Activated naive CD8-positive, alpha-beta T cell treated with anti-CD3 and anti-CD28 coated beads, Interleukin-2, amount 10 ng/mL, durations not matched to agents 7 days and 5 days (primary cell): ENCODE measurements at places on chromosomes 6 and 20.

DNA sequence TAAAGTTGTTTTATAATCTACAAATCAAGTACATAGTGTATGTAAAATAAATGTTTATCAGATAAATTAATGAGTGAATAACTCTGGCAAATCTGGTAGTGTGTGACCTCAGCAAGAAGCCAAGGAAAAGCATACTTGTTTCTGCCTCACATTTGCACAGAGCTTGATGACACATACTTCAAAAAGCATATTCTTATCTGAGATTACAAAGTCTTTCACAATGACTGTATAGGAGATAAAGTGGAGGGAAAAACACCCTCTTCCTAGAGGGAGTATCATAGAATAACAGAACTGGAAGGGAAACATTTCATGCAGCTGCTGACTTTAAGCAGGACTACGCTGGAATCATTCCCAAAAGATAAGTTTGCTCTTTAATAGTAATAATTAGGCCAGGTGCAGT is 28.1 kb upstream of the AKAP7 start:
- no peak for DNase-seq

- DNase-seq, result no peak
Measured at GRCh38 chr6:10174056-10174455, 240.8 kb downstream of the TFAP2A start.

DNA sequence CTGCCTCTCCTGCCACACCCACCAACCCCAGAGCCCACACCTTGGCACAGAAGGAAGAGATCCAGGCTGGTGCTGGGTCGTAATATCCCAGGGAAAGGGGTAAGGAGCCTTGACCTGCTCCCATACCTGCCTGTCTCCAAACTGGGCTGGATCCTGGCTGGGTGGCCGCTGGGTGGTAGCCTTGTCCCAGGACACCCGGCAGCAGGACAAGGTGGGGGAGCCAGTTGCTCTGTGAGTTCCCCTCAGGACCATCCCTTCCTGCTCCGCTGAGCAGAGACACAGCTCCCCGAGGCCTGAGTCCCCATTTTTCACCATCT is 58.8 kb downstream of the UBE2V1 start:
- DNase-seq, result no peak

DNA sequence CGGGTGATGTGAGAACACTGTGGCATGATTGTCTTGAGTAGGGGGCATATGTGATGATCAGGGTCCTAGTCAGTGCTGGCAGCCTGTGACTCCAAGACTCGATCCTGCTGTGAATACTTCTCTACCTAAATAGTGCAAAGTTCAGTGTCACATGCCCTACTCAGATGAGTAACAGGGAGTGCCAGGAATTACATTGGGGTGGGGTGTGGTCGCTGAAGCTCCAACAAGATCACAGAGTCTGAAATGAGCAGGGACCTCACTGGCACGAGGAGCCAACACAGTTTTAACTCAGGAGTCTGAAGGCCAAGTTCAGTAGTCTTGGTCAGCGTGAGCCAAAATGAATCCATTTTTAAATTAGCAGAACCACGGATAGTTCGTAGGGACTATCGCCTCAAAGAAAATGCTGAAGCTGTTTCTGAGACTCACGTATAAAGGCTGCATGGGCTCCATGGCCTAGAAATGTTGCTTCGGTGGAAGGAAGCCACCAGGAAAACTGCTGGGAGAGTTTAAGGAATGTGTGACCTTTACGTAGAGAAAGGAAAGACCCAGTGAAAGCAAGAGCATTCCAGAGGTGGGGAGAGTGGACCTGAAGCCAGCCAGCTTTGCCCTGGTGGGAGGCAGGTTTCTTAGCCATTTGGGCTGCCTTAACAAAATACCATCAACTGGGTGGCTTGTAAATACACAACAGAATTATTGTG is 72.2 kb downstream of the RPP40 start:
- no peak for DNase-seq

GRCh38 chr6:124438546-124439065 is 523.6 kb upstream of the RNF217 start:
- no peak for DNase-seq

- DNase-seq, result no peak
Measured at GRCh38 chr6:118017301-118017848, 110.3 kb downstream of the SLC35F1 start.

DNA sequence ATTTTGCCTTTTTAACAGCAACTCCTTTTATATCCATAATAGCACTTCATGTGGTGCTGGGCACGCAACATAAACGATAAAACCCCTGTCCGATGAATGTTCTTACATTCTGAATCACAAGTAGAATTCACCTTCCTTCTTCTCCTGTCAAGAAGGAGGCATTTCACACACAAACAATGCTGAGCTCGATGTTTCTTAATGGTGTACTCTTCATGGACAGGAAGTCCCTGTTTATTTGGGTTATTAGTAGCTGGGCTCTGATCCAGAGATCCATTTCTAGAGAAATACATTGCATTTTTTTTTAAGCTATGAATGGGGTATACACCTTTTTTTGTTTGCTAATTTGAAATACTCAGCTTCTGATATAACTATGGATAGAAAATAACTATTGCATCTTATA is 82.4 kb downstream of the PPP1R3G start:
- DNase-seq, result no peak

GRCh38 chr6:130364224-130364780 is 1.5 kb upstream of the TMEM200A start:
- DNase-seq, result no peak

DNA sequence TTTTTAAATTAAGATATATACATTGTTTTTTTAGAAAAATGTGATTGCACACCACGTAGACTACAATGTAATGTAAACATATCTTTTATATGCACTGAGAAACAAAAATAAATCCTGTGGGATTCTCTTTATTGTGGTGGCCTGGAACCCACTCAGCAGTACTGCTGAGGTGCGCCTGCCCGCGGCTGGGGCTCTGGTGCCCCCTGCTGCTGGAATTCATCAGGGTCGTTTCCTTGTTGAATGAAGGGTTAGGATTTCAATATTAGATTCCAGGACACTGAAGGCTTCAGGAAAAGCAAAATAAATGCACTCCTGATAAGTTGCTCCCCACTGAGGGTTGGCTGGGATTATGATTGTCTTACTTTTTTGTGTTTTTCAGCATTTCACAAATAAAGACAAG is 175.8 kb upstream of the GGTLC1 start:
- DNase-seq, result peak; percentile 48

- no peak for DNase-seq
Measured at GRCh38 chr20:18695175-18695574, 107.3 kb downstream of the DTD1 start.

GRCh38 chr6:10312445-10312844 is 102.4 kb downstream of the TFAP2A start:
- DNase-seq, result no peak

GRCh38 chr20:60035486-60035885 is 77.3 kb downstream of the CDH26 start:
- DNase-seq, result no peak

DNA sequence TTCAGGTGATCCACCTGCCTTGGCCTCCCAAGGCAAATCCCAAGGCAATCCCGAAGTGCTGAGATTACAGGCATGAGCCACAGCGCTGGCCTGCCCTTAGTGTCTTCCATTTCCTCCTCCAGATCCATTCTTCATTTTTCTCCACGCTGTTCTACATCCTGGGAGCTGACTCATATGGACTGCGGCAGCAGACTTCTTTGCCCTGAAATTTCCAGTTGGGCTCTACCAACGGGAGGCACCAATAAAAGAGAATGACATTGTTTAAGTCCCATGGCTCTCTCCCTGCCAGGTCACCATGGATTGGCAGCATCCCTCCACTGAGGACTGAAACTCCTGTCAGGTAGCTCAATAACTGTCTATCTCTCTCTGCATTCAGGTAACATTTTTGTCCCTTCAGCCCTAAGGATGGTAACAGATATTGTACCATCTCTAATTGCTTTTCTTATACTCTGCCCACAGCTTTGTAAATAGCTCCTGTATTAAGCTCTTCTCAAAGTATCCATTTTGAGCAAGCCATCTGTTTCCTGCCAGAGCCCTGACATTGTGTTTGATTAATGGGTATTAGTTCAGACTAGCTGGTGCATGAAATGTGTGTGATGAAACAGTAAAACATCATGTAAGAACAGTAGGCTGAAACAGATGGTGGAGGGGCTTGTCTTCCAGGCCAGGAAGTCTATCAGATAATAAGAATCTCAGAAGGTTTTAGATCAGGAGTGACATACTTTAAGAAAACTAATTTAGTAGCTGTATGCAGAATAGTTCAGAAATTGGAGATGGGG is 3.6 kb downstream of the TBCC start:
- no peak for DNase-seq

GRCh38 chr20:4645621-4646020 is 76.1 kb upstream of the PRND start:
- no peak for DNase-seq

DNA sequence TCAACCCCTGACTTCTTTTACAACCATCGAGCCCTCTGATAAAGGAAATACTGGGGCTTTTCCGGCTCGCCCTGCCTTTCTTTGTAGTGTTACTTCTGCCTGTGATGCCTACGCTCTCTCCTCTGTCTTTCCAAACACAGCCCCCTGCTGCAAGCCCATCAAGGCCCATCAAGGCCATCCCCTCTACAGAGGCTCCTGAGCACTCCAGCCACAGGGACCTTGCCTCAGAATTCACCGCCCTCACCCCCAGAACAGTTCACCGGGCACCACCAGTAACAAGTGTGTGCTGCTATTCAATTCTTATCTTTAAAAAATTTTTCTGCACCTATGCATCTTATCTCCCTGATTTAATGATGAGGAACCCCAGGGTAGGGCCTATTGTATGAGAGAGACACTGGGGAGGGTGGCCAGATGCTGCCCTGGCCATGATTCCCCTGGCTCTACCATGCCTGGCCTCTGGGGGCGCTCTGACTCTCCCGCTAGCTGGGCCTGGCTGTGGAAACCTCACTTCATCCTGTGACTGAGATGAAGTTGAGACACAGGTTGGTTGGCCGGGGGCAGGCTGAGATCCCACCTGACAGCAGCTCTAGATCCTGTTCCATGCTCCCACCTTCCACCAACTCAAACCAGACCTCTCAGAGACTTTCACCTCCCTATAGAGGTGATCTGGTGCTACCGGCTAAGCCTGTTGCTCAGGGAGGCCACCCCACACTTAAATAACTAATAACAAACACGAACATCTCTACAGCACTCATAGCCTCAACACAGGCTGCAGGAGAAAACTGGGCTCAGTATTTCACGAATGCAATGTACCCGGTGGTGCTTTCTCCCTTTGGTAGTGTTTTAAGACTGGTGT is 19.2 kb upstream of the GLP1R start:
- DNase-seq, result peak; percentile 67

GRCh38 chr6:104326173-104327001 is 533.3 kb downstream of the HACE1 start:
- DNase-seq, result no peak

DNA sequence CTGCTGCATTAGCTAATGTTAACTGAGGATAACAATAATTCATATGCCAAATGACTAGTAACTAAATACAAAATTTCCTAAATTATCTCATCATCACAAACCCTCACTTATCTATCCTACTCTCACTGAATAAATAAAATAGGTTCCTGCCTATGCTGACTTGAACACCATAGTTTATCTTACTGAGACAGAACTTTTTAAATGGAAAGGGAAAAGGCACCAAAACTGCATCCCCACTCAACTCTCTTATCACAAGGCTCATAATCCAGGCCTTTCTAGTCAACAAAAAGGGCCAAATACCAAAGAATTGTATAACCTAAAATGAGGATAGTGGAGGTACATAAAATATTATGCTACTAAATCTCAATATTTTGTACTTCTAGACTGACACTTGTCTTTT is 23.1 kb downstream of the OSTM1 start:
- DNase-seq, result no peak

- DNase-seq, result no peak
Measured at GRCh38 chr6:143692696-143693095, 14.9 kb downstream of the PHACTR2 start.

GRCh38 chr6:36599791-36600209 is 5.6 kb downstream of the SRSF3 start:
- peak; percentile 65 for DNase-seq

- no peak for DNase-seq
Measured at GRCh38 chr6:116057766-116058165, 2.9 kb downstream of the FRK start.

- DNase-seq, result no peak
Measured at GRCh38 chr20:61976644-61977418, 88.8 kb downstream of the TAF4 start.

DNA sequence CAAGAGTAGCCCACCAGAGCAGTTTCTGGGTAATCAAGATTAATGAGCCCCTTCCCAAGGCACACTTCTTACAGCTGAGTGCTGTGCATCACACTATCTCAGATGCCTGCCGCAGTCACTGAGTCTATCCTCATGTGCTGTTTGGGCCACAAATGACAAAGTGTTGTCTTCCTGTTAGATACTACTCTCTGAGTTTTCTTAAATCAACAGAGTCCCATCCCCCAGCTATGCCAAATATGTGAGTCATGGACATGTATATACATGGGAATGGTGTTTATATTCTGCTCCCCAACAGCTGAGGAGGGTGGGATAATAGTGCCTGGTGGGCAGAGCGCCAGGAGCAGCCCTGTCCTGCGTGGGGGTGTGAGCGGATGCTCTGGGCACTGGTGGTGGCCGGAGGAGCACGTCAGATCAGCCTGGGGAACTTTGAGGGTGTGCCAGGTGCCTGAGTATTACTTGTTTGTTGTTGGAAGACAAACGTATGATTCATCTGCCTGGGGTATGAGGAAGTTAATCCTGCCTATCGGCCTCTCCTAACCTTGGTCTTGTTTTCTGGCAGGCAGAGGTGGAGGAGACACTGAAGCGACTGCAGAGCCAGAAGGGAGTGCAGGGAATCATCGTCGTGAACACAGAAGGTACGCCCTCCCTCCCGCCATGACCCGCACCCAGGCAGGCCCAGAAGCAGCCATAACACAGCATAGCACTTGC is 9.6 kb downstream of the DYNLRB1 start:
- DNase-seq, result peak; percentile 12

- DNase-seq, result no peak
Measured at GRCh38 chr6:134669485-134669884, 280.4 kb downstream of the ALDH8A1 start.

DNA sequence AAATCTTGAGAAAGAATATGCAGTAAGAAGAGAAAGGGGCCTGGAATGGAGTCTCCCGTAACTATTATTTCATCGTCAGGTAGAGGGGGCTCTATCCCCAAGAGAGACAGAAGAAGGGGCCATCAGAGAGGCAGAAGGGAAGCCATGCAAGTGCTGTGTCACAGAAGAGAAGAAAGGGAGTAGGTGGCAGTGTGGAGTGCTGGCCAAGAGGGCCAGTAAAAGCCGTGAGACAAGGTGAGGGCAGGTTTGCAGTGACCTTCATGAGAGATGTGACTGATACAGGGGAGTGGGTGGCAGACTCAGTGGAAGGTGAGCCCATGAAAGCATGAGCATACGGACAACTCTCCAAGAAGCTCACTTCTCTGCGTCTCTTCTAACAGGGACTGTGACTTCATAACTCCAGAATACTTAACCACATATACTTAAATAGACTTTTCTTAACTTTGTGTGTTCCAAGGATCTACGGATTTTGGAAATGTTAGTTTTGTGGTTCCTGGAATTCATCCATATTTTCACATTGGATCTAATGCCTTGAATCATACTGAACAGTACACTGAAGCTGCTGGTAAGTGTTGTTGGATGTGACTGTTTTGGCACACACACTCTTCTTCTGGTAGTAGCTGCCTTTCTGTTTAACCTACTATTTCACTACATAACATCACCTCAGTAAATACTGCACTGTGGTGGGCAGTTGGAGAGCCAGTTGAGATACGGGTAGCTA is 15.6 kb downstream of the PM20D2 start:
- no peak for DNase-seq

- no peak for DNase-seq
Measured at GRCh38 chr20:53622247-53623133, 28.9 kb upstream of the ZNF217 start.

- DNase-seq, result peak; percentile 34
Measured at GRCh38 chr6:136920671-136921380, 1.3 kb upstream of the SLC35D3 start.
